Body of pancreas (tissue), 4 donors: ENCODE measurements at places on chromosomes 5 and 9. TPM values are rescaled to one million over a fixed set of nuclear protein-coding genes. Genes with fewer than 3 reads are reported as not detected.
A peak's percentile ranks its signal among the peaks of the same experiment; 100 is the strongest.

Gene AFAP1L1
- total RNA-seq = 5.9 TPM

Gene UBE2QL1
- total RNA-seq = 0.78 TPM

DNA sequence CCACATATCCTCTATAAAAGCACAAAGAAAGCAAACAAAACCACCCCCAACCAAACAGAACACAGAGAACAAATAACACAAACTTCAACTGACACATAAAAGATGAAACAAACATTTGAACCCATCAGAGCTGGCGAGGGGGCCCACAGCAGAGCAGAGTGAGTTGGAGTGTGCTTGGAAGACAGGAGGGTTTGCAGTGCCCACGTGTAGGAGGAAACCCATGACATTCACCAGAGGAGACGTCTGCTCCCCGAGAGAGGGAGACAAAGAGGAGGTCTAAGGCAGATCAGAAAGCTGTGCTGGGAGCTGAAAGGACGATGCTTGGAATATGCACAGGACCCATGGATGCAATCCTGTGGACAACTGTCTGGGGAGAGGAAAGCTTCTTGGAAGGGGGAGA lies 27.0 kb downstream of the MRPL36 start:
- no peak overlapping the region for H3K27ac ChIP-seq
- no peak for DNase-seq
- no peaks in the 10 kb centered on the region for H3K27me3 ChIP-seq
- H3K36me3 ChIP-seq = no peaks in the 10 kb centered on the region
- no peaks in the 10 kb centered on the region for H3K4me1 ChIP-seq
- no peak overlapping the region for H3K4me3 ChIP-seq

GRCh38 chr5:109690242-109690974 lies 681 bp downstream of the MAN2A1 start:
- peak; percentile 39 for DNase-seq
- peak overlapping the region; percentile 71 for H3K4me3 ChIP-seq
- peaks cover 44% of the 10 kb centered on the region for H3K4me1 ChIP-seq

DNA sequence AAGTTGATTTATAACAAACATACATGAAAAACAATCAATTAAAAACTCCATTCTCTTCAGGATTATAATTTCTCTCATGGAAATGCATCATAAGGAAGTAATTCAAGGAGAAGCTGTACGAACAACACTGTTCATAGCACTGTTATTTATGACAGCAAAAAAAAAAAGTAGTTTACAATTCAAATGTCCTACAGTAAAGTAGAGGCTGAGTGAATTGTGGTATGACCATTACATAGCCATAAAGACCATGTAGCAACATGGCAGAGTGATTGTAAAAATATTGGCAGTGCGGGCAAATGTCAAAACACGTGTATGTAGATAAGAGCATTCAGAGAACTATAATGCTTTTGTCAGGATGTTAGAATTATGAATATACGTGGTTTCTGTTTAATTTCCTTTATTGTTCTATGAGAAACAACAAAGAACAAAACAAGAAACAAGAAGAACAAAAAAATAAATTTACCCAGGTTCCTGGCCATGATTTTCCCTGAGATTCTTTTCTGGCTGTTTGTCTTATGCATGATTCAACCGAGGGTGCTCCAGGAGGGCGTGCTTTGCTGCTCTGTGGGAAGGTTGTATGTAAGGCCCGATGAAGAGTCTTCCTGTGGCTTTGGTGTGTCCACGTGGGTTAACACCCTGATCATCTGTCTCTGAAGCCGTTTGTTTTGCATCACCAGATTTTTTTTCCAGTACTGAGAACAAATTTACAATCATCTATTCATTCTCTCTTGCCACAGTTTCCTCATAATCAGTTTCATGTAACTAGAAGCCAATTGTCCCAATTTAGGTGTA lies 28.8 kb downstream of the GCNT4 start:
- no peaks in the 10 kb centered on the region for H3K27me3 ChIP-seq
- no peak overlapping the region for H3K4me3 ChIP-seq
- no peak overlapping the region for H3K27ac ChIP-seq
- H3K36me3 ChIP-seq = no peaks in the 10 kb centered on the region
- peaks cover 32% of the 10 kb centered on the region for H3K4me1 ChIP-seq

DNA sequence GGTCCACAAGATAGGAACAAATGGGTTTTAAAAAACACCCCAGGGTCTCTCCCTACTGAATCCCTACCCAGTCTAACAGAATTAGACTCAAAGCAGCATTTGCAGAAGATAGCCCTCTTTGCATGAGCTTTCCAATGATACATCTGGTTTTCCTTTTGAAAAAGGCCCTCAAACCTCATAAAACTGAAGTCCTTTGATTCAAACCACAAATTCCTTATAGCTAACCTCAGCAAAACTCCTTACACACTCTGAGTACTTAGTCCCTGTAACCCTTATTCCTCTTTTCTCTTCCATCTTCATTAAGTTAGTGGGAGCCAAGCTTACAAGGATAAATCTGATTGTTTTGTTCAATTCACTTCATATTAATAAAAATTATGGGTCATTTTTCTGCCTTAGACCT lies 90.5 kb upstream of the TNC start:
- H3K27ac ChIP-seq = no peak overlapping the region
- no peaks in the 10 kb centered on the region for H3K27me3 ChIP-seq
- H3K4me1 ChIP-seq = no peaks in the 10 kb centered on the region
- H3K4me3 ChIP-seq = no peak overlapping the region
- H3K36me3 ChIP-seq = no peaks in the 10 kb centered on the region
